ENCODE measurements at places on chromosomes 7 and 10.

- DNase-seq: no peak
Measured at GRCh38 chr7:88669913-88670312, 89.6 kb upstream of the ZNF804B start.

DNA sequence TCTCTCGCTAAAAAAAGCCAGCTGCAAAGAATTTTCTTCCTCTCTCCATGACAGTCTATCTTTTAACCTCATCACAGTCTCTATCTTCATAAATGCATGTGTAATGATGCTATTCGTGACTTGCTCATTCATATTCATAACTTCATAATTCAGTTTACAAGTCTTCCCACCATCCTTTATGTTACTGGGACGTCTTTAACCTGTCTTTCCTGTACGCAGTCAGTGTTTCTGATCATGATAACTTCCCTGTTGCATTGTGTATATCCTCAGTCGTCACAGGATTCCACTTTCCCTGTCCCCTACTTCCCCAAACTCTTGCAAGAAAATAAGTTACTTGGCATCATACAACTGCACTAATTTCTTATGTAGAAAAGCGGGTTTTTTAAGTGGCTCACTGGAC, 165.6 kb upstream of the ASAH2 start:
- no peak for DNase-seq

DNA sequence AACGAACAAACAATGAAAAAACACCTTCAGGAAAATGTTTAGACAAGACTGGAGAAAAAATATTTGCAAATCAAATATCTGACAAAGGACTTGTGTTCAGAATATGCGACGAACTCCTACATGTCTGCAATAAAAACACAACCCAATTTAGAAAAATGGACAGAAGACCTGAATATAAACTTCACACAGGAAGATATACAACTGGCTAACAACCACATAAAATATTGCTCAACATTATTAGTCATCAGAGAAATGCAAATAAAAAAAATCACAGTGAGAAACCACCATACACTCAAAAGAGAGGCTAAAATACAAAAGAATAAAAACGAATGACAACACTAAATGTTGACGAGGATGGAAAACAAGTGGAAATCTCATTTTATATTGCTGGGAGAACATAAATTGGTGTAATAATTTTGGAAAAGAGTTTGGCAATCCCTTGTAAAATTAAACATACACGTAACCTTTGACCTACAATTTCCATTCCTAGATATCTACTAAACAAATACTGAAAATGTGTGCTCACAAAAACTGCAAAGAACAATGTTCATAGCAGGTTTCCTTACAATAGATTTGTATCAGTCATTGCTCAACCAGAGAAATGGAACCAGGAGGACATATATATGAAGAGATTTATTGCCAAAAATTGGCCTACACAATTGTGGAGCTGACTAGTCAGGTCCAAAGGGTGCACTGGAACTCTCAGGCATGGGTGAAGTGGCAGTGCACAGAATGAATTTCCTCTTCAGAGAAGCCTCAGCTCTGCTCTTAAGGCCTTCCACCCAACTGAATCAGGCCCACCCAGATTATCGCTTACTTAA, 82.9 kb upstream of the OGDHL start:
- no peak for DNase-seq

GRCh38 chr10:79184145-79184625, 115.4 kb downstream of the ZMIZ1 start:
- no peak for DNase-seq

GRCh38 chr7:30997316-30997715, 33.6 kb downstream of the GHRHR start:
- no peak for DNase-seq

DNA sequence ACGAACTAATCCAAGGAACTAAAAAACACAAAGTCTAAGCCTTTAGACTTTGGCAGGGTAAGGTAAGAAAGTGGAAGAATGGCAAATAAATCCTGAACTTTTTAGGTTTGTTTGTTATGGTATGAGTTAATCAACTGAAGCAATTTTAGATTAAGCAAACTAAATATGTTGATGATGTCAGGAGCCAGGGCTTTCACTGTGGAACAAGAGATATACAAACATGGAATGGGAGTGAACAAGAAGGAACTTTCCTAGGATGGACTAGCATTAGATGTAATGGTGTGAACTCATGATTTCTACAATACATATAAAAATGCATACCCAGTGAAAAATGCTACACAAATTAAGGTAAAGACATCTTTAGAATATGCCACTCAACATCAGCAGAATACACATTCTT, 35.8 kb downstream of the NT5C2 start:
- no peak for DNase-seq

- no peak for DNase-seq
Measured at GRCh38 chr10:110207805-110208613, 604 bp downstream of the MXI1 start.

DNA sequence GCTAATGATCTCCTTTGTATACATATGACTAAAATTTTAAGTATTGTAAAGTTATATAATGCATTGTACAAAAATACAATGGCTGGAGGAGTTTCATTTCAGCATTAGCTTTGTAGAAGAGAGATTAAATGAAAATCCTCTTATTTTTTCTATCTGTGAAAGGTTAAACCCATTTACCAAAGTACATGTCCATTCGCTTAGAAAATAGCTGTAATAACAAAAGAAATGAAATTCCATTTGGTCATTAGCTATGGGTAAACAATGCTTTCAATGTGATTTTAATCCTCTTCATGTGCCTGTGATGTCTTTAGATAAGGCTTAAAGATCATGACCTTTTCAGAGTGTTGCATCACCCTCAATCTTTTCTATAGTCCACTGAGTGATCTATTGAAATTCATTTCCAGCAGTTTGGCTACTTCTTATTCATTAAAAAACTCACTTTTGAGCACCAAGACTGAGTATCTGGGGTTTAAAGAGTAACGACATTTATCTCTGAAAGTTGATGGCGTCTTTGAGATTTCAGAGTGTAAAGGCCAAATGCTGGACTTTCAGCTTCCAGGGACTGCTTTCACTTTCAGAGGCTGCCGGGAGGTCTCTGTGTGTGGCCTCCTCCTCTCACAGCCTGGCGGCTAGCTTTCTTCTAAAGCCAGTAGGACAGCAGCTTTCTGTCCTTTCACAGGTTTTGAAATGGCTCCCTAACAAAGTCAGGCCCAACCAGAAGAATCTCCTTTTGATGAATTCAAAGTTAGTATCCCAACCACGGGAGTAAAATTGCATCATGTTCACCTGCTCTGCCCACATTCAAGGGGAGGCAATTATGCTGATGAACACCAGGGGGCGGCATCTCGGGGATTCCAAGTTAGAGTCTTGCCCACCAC, 701.4 kb upstream of the COBL start:
- DNase-seq: peak; percentile 53

DNA sequence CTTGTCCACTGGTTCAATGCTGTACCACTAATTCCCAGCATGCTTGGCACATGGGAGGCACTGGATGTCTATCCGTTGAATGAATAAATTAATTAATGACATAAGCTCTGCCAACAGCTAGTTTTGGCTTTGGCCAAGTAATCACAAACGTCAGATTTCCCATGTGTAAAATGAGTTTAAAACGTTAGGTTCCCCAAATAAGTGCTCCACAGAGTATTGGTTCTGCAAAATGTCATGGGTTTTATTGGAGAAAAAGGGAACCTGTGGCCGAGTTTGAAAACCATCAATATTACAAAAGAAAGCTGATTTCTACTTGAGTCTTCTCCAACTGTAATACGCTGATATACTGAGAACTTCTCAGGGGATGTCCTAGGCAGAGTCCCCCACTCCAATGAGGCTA, 23.2 kb downstream of the ELMO1 start:
- DNase-seq: no peak

- DNase-seq: peak; percentile 98
Measured at GRCh38 chr7:70856901-70857630, 274.9 kb upstream of the GALNT17 start.

- DNase-seq: peak; percentile 76
Measured at GRCh38 chr10:8054244-8054493, 319 bp upstream of the GATA3 start.

DNA sequence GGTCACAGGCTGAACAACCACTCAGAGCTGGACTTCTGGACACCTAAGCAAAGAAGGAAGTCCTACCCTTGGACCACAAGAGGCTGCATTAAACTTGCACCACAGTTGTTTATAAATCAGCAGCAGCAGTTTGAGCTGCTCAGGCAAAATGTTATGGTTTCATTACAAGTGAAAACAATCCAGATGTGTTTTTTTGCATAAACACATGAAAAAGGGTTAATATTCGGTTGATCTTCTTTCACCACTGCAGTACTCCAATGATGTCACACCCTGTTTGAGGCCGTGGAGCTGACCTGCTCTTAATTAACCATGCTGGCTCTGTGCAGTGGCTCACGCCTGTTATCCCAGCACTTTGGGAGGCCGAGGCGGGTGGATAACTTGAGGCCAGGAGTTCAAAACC, 490.8 kb upstream of the CELF2 start:
- DNase-seq: no peak

GRCh38 chr7:114212721-114213429, 201.7 kb upstream of the FOXP2 start:
- DNase-seq: no peak

GRCh38 chr10:120506674-120507073, 49.6 kb downstream of the PLPP4 start:
- DNase-seq: no peak

DNA sequence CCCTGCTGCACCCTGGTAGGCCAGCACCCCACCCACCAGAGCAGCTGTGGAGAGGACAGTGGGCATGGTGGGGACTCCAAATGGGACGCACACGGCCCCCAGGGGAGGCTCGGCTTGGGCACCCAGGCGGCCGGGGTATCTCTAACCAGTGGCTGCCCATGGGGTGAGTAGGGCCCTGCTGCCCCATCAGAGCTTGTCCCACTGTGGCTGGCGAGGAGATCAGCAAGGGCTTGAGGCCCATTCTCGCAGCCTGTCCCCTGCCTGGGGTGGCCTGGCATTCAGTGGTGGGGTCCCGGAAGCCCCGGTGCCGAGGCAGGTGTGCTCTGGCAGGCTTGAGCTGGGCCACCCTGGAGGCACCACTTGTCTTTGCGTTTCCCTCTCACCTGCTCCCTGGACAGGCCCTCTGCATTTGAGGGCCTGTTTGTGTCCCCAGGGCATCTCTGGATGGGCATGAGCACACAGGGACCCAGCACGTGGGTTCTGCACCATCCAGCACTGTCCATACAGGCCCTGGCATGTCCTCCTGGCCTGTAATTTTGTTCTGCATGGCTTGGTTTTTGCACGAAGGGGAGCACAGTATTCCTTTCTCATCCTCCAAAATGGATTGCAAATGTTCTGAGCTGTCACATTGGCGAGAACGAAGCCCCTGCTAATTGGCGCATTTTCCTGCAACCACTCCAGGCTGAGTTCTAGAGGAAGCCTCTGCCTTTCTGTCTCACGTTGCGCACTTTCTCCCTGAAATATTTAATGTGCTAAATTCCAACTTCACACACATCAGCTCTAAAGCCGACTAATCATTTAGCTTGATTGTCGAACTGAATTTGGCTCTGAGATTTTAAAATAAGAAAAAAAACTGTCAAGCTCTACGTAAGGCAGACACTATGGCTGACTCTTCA, 27.2 kb downstream of the PWWP2B start:
- DNase-seq: no peak

- DNase-seq: peak; percentile 17
Measured at GRCh38 chr7:19404912-19405329, 259.7 kb upstream of the FERD3L start.

GRCh38 chr7:140197218-140197890, 20.6 kb upstream of the KDM7A start:
- no peak for DNase-seq

DNA sequence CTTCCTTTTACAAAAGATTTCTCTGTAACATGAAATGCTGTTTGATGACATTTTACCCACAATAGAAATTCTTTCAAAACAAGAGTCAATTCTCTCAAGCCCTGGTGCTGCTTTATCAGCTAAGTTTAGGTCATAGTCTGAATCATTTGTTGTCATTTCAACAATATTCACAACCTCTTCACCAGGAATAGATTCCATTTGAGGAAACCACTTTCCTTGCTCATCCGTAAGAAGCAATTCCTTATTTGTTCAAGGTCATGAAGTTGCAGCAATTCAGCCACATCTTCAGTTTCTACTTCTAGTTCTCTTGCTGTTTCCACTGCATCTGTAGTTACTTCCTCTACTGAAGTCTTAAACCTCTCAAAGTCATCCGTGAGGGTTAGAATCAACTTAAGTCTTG, 315.3 kb downstream of the TYW1 start:
- no peak for DNase-seq

GRCh38 chr10:67770537-67770936, 67.5 kb downstream of the DNAJC12 start:
- DNase-seq: no peak

DNA sequence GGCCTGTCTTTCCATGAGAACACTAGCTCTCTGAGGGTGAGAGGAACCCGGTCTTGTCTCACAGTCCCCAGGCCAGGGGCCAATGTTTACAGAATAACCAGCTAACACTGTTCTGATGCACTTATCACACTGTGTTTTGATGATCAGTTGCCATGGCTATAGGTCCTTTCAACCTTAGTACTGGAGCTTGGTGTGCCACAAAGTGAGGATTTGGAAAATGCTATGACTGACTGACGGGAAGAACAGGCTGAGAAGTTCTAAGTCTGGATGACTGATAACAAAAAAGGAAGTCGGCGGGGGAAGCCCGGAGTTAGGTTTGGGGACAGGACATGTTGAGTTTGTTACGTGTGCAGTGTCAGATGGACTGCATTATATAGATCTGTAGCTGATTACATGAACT, 141.8 kb downstream of the CTTNBP2 start:
- DNase-seq: no peak

- no peak for DNase-seq
Measured at GRCh38 chr10:46538717-46539426, 17.6 kb downstream of the GPRIN2 start.

GRCh38 chr10:71613877-71614276, 105.7 kb downstream of the C10orf105 start:
- DNase-seq: no peak

- DNase-seq: no peak
Measured at GRCh38 chr7:21579341-21580072, 36.7 kb downstream of the DNAH11 start.

GRCh38 chr10:43436291-43437140, at the start of gene ZNF487:
Gene ZNF487, plus strand, starts transcription at chr10:43437111. Its CDS starts 38,703 bp downstream, at chr10:43475814.
- peak; percentile 51 for DNase-seq

GRCh38 chr7:151277631-151278030, 29.1 kb upstream of the SMARCD3 start:
- no peak for DNase-seq

DNA sequence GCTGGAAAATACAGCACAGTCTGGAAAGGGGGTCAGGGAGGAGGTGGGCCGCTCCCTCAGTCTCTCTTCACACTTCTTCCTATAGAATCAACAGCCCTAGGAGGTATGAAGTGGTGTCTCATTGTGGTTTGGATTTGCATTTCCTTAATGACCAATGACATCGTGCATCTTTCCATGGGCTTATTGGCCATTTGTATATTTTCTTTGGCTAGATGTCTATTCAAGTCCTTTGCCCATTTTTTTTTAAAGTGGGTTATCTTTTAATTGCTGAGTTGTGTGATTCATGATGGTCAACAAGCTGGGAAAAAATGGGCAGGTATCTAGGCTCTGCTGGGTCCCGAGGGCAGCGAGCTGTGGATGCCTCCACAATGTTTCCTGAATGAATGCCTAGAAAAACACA, 29.1 kb downstream of the TMEM130 start:
- no peak for DNase-seq

Measured in H1 (cell line).